ENCODE measurements at places on chromosomes 6 and 20. TPM values are rescaled to one million over a fixed set of nuclear protein-coding genes. Genes with fewer than 3 reads are reported as not detected.
A peak's percentile ranks its signal among the peaks of the same experiment; 100 is the strongest.

Gene GLP1R
- total RNA-seq: not detected

Gene TMEM74B
- total RNA-seq: 6.0 TPM

Gene RPN2
- total RNA-seq: 112 TPM

Gene SMLR1
- not detected for total RNA-seq

Gene WDR46
- total RNA-seq: 51.2 TPM

Gene CASS4
- 5.1 TPM for total RNA-seq

Gene FOXP4
- total RNA-seq: 11.6 TPM

Gene RING1
- total RNA-seq: 25.1 TPM

GRCh38 chr20:59177266-59178250 is 13.9 kb downstream of the ZNF831 start:
- peak; percentile 87 for ATAC-seq

- no peak for ATAC-seq
These were observed 37.3 kb downstream of the PGM3 start for GRCh38 chr6:83155794-83156193.

DNA sequence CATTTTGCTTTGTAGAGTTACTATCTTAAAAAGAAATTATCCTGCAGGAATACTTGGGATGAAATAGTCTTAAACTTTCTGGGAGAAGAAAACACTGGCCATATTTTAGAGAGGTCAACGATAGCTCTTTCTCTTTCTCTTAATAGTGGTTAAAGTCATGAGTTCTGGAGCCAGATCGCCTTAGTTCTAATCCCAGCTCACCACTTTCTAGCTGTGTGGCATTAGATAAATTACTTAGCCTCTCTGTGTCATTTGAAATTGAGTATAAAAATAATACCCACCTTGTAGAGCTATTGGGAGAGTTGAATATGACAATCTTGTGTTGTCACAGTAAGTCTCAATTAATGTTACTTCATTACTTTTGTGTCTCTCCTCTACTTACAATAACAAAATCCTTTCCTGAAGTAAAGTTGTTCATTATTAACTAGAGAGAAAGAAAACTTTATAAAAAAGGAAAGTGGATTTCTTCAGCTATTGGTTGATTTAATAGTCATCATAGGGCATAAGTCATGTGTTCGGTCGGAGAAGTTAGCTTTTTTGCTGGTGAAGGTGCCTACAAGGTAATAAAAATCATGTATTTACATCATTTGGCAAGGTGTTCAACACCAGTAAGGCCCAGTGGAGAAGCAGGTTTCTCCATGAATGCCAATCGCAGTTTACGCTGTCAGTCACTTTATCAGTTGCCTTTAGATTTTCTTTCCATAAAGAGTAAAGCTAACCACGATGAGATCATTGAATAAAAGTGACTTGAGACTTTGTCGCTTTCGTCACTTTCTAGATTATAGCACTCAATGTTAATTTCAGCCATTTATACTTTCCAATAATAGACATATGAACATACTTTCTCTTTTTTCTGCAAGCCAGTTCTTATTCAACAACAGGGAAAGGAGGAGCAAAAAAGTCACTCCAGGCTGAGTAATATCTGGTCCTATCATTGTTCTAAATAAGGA is 2.0 kb downstream of the NEDD9 start:
- ATAC-seq: no peak

DNA sequence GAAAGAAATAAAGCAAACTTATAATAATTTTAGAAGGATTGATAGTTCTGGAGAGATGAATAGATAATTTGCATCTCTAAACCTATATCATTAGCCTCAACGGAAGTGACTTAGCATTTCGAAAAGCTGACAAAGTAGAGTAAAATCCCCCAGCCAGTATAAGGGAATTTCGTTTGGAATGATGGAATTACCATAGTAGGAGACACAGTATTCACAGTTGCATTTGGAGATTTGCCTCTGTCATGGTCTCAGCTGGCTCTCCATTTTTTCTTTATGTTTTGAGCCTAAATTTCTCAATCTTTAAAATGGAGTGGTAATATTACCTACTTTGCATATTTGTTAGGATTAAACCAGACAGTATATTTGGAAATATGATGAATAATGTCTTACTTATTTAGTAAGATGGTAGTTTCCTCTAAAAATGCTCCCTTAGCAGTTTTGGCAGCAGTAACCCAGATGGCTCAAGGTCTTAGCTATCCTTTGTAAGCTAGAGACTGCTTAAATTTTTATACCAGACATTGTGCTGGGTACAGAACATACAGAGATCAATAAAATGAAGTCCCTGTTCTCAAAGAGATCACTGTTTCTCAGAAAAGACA is 58.2 kb downstream of the SMAP1 start:
- ATAC-seq: no peak
